D721Med (cell line): ENCODE measurements at places on chromosomes 12 and 14.

DNA sequence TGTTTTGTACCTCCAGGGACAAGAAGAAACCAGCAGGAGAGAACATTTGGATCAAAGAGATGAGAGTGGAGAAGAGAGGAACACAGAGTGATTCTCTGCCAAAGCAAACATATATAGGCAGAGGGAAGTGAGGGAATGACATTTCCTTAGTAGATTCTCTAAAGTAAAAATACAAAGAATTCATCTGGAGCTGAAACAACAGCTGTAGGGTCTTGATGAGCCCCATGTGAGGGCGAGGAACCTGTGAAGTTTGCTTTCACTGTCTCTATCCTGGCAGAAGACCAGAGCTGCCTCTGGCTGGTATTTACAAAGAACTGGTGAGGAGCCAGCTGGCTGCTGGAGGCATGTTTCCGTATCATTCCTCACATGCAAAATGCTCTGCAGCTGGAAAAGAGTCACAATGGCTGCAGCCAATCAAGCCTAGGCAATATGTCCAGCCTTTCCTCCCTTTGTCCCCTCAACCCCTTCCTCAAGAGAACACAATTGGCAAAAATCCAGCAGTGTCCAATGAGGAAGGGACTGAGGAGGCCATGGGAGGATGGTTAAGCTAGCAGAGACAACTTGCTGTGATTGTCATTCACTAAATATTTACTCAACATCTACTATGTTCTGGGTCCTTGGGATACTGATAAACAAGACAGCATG lies 122.5 kb downstream of the PHLDA1 start:
- DNase-seq, result no peak

DNA sequence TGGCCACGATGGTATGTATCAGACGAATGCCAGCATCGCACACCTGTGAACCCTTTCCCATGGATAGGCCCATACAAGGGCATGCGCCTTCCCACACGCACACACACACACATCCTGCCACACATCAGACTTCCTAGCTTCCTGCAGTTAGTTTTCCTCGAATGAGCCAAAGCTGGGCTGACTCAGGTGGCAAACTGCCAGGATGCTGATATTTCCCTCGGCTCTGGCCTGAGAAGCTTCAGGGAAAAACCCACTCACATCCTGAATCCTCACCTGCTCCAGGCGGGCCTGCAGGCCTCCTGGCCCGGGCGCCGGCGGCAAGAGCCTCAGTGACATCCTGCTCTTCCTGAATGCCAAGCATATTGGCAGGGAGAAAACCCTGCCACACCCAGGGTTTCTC lies 22.4 kb downstream of the CALM1 start:
- no peak for DNase-seq

- no peak for DNase-seq
Observed at GRCh38 chr12:94149781-94150239, 1.4 kb downstream of the PLXNC1 start.

DNA sequence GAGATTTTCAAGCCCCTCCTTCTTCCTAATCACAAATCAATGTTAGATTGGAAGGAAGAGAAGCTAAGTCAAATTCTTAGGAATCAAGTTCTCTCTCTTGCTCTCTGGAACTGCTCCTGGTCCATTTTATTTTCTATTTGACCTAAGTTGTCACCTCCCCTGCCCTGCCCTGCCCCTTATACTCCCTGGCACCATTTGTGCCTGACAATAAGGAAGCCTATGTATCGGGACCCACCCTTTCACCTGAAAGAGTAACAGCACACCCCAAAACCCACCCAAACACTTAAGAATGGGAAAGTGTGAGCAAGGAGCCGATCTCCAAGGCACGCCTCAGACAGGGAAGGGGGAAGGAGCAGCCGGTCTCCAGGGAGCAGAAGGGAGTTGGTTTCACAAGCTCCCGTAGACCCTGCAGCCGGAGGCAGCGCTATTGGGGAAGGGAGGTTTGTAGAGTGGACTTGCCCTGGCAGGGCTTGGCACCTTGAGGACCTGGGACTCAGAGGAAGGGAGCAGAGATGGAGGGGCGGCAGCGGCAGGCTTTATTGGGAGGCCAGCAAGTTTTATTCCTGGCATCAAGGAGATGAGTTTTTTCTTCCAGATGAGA lies 1.6 kb downstream of the LRRC74A start:
- DNase-seq, result no peak

DNA sequence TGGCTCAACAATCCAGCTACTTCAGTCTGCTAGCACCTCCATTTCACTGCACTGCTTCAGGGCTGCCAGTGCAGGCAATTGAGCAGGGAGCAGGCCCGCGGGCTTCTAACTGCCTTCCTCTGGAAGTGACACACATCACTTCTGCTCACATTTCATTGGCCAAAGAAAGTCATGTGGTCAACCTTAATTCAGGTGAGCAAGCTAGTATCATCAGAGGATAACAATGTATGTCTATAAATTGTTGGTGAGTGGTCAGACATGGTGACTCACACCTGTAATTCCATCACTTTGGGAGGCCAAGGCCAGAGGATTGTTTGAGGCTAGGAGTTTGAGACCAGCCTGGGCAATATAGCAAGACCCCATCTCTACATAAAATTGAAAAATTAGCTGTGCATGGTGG lies 22.3 kb upstream of the CHGA start:
- DNase-seq, result no peak

- no peak for DNase-seq
Observed at GRCh38 chr12:128382946-128383345, 116.0 kb downstream of the TMEM132C start.
